ENCODE measurements at places on chromosomes 6 and 20. TPM values are rescaled to one million over a fixed set of nuclear protein-coding genes. Genes with fewer than 3 reads are reported as not detected.

The SLC22A16 gene
- total RNA-seq = not detected

The RBM24 gene
- total RNA-seq = not detected

The SLPI gene
- not detected for total RNA-seq

The PLCB4 gene
- total RNA-seq = not detected

The PKIB gene
- not detected for total RNA-seq

The GINS1 gene
- 40.1 TPM for total RNA-seq

The TRIM10 gene
- 0.05 TPM for total RNA-seq

The MLIP gene
- total RNA-seq = not detected

DNA sequence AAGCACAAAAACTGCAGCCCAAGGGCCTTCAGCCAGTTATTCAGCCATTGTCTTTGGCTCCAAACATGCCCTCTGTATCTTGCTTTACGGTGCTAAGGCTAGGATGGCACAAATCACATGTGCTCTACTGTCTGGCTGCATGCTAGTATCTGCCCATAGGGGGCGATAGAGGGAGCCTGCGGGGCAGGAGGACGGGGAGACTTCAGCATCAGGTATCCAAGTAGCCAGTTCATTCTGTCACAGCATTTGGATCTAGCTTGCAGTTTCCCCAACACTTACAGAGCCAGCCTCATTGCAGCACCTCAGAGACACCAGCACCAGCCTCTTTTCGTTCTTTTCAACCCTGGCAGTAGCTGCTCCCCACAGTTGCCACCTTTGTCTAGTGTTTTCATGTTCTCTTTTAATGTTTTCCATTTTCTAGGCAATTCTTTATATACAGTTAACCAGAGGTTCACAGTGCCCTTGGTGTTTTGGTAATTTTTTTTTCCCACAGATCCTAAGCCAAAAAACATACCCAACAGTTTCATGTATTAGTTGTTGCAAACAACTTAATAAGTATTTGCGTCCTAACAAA lies 705.9 kb downstream of the PTPRT start:
- DNase-seq = no peak

DNA sequence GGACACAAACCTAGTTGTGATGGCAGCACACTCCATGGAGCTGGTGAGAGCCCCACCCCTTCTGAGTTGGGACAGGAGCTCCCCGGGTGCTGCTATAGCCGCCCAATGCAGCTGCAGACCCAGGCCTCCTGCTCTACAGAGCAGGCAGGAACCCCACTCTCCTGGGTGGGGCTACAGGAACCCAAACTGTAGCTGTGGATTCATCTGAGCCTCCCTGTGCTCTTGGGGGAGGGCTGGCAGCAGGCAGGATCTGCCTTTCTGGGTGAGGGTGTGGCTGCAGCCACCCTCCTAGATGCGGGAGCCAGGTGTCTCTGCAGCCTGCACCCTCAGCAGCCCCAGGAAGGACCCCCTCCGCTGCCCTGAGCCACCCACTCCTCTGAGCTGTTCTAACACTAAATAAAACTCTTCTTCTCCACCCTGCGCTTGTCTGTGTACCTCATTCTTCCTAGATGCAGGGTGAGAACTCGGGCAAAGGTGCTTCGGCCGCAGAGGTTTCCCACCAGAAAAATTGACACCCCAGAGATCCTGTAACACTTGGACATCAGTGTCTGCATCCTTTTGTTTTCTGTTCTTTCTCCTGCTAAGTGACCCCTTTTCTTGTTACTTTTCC lies 55.2 kb upstream of the KIF13A start:
- no peak for DNase-seq

- no peak for DNase-seq
Observed at GRCh38 chr6:136181861-136182260, 68.2 kb downstream of the MTFR2 start.

DNA sequence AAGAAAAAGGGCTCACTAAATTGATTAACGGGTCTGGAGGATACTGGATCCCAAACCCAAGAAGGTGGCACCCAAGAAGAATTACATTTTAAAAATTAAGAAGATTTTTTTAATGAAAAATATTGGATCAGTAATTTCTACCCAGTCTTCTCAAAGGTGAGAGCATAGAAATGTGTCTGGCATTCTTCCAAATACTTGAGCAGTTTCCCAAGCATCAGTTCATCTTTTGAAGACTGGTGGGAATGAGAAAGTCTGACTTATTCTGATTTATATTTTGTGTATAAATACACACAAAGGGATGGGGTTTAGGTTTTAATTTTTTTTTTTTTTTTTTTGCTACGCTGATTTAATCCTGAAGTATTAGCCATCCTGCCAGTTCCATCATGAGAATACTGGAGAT lies 3.3 kb downstream of the MGME1 start:
- no peak for DNase-seq

GRCh38 chr6:151452750-151453427 lies 963 bp upstream of the RMND1 start:
- no peak for DNase-seq

DNA sequence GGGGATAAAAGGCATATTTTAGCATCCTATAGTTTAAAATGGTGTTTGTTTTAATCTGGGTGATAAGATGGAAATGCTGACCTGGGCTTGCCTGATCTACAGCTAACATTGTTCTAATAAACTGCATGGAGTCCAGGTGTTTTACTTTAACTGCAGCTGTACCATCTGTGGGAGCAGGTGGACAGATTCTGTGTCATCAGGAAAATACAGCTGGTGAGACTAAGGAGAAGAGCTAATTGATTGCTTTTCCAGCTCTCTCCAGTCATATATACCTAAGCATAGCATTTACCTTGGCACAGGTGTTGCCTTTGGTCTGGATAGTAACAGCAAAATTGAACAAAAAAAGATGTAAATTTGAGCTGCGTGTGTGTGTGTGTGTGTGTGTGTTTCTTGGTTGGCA lies 31.6 kb downstream of the CBFA2T2 start:
- DNase-seq = no peak

DNA sequence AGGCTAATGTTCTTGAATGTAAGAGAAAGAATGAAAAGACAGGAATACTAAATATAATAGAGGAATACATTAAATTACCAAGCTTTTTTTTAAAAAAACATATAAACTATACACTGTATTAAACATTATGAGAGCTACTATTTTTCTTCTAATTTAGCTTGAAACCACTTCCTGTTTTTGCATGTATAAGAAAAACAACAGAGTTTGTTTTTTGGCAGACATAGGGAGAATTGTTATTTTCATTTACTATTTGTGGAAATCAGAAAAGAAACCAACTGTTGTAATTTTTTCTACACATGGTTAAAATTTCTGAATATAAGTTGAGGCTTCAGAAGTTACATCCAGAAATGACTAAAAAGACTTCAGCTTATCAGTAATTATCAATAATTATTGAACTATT lies 991.8 kb upstream of the GJE1 start:
- DNase-seq = no peak

DNA sequence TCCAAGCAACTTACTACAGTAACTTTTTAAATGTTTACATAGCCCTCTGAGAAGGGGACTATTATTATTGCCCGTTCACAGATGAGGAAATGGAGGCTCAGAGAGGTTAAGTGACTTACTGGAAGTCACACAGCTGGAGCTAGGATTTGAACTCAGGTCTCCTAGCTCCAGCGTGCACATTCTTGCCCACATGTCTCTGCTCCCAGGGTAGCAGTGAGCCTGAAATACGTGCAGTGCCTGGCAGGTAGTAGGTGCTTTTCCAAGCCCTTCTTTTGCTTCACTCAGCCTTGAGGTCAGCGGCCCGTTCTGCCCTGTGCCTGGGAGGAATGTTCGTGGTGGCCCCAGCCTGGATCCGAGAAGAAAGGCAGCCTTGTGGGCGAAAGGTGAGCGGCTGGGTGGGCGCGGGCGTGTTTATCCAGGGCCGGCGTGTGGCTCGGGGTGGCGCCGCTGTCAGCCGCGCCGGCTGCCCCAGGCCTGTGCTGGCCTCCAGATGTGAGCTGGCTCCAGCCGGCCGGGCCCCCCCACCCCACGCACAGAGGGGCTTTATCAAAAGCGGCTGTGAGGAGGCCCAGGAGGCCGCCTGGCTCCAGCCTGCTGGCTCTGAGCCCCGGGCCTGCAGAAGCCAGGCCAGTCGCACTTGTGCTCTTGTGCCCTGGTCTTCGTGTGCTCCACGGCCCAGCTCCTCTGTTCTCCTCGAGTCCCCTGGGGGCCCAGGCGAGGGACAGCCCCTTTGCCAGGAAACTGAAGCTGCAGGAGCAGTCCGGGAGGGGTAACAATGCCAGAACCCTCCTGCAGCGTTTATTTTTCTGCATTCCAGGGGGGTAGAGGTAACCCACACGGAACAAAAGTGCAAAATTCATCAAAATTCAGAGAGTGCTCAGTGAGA lies 58.1 kb downstream of the UBE2V1 start:
- no peak for DNase-seq

- DNase-seq = no peak
Observed at GRCh38 chr6:45924763-45925342, 90.8 kb downstream of the CLIC5 start.

GRCh38 chr6:147728903-147729302 lies 220.4 kb downstream of the SAMD5 start:
- DNase-seq = no peak

- DNase-seq = no peak
Observed at GRCh38 chr20:5513975-5514516, 197.3 kb upstream of the PROKR2 start.

DNA sequence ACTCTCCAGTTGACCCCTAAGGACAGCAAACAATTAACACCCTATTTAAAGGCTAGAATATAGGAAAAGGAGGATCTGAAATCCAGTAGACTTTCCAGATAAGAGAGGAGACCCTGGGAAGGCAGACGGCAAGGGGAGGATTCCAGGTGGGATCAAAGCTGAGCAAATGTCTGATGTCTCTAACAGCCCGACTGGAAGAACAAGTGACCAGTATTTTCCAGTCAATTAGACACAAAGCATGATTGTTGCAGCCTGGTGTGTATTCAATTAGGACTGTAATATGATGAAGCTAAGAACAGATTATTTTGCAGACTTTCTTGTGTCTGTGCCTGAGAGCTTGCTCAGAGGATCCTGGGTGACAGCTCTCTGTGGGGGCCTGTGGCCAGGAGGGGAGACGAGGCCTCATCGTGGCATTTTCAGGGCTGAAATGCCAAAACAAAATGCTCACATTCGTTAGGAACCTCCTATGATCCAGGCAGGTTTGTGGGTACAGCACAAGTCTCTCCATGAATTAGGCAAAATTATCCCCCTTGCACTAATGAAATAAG lies 471.8 kb upstream of the AGPAT4 start:
- DNase-seq = no peak

DNA sequence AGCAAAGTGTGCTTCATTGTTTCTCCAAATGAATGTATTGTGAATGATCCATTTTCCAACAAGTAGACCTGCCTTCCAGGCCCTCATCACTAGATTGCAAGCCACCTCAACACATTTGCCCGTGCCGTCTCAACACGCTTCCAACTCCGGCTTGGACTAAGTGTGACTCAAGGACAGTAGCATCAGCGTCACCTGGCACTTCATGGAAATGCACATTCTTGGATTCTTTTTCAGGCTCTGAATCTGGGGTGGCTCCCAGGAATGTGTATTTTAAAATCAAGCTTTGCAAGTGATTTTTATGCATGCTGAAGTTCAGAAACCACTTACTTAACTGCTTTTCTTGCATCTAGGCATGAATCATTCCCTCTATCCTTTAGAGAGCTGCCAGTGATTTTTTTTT lies 129.6 kb upstream of the EEF1E1 start:
- DNase-seq = no peak

- no peak for DNase-seq
Observed at GRCh38 chr20:13286052-13286451, 65.0 kb downstream of the ISM1 start.

GRCh38 chr20:38303908-38304379 lies at the start of gene BPI:
TSS of gene BPI (plus strand) at chr20:38304156. CDS start at chr20:38304224, 68 bp downstream.
- DNase-seq = no peak

DNA sequence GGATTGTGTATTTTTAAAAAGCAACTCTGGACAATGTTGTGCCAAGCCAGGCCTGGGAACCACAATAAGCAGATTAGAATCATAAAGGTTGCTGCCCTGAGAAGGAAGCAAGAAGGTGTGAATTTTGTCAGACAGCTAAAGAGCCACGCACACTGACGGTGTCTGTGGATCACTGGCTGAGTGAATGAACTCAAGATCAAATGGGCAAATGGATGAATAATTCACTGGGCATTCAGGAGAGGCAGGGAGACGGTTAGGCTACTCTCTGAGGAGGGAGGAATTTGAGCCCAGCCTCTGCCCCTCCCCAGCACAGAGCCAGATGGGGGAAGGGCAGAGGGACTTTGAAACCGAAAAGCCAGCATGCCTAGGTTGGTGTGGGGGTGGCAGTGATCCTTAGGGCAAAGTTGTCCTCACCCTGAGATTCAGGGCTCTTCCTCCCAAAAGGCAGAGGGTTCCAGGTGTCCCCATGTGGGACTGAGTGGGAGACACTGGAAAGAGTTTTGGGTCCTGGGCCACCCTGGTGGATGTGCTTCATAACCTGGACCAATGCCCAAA lies 19.5 kb upstream of the SLC22A7 start:
- no peak for DNase-seq

DNA sequence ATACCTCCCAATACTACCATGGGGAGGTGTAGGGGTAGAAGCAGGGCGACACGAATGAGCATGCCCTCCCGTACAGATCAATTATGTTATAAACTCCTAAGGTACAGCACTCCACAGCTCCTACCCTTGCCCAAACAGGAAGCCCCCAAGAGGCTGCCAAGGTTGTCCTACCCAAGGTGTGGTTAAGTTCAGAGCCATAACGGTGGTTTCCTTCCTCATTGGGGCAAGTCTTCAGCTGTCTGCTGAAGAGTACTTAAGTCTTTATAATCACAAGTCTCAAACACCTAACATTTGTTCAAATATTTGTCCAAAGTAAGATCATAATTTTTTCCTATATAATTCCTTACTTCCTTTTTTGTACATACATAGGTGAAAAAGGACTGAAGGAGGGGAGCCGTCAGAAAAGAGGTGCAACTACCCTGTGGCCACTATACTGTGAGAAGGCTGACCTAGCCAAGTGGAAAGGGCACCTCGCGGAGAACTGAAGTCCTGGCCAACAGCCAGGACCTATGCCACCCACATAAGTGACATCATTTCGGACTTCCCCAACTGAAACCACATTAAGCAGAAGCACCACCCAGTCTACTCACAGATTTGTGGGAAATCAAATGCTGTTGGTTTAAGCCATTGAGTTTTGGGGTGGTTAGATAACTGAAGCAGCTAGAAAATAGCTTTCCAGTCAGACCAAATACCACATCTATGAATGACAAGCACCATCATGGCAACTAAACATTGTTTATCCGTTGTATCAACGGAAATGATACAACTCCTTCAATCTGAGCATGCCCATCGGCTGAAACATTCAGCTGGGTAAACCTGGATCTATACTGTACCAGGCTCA lies 2.9 kb upstream of the RAB22A start:
- DNase-seq = peak; percentile 73

GRCh38 chr20:37254114-37254878 lies 7.3 kb downstream of the GHRH start:
- DNase-seq = no peak

GRCh38 chr6:111379831-111380230 lies 103.2 kb downstream of the REV3L start:
- no peak for DNase-seq

Data from activated T-helper 1 cell treated with anti-CD3 and anti-CD28 coated beads, Interleukin-12 subunit alpha, Interleukin-12 subunit beta, Interleukin-2, Interleukin-4 antibody, amounts not matched to agents 30 ng/mL and 10 ng/mL and 1 ng/mL, durations not matched to agents 14 hours and 24 hours and 36 hours (primary cell).